ENCODE measurements at places on chromosomes 7 and 10.

GRCh38 chr10:47127188-47127785 lies 172.7 kb upstream of the GDF10 start:
- no peak for DNase-seq

- peak; percentile 23 for DNase-seq
Measured at GRCh38 chr10:14904316-14904732, 25.7 kb downstream of the SUV39H2 start.

- DNase-seq, result peak; percentile 14
Measured at GRCh38 chr10:24951201-24952142, 934 bp downstream of the PRTFDC1 start.

DNA sequence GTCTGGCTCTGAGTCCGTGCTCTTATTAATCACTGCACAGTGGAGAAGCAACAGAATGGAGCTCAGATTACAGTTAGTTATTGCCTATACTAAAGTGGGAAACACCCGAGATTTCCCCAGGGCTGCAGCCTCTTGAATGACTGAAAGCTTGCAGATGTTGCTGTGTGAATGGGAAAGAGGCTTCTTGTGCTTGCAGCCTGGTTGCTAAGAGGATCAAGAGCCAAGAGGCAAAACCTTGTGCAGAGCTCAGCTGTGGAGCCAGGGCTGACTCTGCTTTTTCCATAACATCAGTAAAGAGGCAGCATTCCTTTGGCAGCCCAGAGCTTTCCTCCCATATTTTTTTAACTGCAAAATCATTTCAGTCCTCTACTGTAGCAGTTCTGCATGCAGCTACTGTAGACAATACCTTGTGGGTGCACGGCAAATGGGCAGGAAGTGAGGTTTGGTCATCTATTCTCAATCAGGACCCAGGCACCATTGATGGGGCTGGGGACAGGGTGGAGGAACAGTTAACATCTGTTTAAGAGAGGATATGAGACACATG lies 86.5 kb downstream of the RALA start:
- DNase-seq, result no peak

- no peak for DNase-seq
Measured at GRCh38 chr10:123294109-123294508, 139.9 kb downstream of the BUB3 start.

DNA sequence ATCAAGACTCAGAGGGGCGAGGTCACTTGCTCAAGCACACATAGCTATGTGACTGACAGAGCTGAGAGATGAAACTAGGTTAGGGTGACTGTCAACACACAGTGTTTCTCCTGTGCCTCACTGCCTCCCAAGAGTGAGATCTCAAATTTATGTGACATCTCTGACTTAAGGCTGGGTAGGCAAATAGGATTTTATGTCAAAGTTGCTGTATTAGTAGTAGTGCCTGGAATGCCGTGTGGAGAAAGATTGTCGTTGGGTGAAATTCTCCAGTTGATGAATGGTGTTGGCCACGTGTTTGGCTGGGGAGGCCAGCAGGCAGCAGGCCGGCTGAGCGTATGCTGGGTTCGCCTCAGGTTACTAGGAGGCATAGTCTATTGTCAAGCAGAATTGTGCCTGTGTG lies 148.3 kb upstream of the BMPER start:
- no peak for DNase-seq

GRCh38 chr10:13871776-13872175 lies 285.0 kb downstream of the PRPF18 start:
- no peak for DNase-seq

DNA sequence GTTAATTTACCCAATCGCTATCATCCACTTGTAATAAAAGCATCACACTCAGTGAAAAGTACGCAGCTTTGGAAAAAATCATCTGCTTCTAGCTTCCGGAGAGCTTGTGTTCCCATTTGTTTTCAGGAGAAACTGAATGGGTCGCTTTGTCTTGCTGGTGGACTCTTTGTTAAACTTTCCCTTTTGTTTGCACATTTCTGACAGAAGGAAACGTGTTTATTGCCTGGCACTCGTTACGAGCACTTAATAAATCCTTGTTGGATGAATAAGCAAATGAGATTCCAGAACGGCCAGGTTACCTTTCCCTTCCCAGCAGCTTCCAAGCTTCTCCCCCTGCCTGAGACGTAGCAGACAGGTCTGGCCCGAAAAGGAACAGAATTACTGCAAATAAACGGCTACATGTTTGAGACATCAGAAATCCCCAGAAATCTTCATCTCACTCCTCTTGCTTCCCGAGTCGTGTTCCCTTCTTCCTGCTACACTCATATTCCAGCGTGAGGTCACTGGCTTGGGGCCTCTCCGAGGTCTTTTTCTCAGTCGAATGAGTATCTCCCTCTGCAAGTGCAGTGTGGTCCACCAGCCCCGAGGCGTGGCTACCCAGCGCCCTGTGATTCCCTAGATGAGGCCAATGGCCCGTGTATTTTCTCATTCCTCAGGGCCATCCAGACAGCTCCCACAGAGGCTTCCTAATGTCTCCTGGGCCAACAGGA lies 167.2 kb downstream of the FRMD4A start:
- DNase-seq, result no peak

DNA sequence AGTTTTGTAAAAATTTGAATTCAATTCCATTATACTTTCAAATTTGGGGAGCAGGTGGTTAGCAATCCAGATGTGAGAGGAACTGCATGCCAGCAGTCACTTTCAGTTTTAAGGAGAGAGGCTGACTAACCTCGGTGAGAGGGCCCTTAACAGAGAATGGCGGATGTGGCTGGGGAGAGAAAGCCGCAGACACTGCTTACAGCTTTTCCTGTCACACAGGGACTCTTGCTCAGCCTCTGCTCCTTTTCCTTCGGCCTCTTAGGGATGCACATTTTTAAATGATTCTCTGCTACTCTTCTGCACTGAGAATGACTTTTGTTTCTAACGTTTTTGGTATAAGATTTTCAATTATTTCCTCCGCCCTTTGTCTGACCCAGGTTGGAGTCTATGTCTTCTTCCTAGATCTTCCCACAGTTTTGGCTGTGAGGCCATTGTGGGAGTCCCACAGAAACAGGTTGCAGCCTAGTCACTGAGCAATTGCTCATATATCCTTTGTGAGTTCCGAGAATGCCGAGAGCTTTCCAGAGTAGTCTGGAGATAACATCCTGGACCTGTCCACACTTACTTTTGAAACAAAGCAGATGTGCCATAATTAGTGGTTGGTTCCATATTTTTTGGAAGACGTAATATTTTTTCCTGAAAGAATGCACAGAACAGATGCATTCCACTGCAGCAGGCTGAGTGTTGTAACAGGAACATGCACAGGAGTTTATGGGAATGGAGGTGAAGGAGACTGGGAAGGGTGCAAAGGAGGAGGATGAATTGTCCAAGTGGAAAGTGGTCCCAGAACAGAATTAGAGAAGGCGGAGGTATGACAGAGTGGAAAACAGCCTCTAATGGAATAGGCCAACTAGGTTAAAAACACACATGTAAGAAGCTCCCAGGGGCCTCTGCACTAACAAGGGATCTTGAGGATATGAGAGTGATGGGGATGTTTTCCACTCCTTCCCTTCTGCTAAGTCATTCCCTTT lies 168.0 kb upstream of the ZNF32 start:
- DNase-seq, result peak; percentile 2

DNA sequence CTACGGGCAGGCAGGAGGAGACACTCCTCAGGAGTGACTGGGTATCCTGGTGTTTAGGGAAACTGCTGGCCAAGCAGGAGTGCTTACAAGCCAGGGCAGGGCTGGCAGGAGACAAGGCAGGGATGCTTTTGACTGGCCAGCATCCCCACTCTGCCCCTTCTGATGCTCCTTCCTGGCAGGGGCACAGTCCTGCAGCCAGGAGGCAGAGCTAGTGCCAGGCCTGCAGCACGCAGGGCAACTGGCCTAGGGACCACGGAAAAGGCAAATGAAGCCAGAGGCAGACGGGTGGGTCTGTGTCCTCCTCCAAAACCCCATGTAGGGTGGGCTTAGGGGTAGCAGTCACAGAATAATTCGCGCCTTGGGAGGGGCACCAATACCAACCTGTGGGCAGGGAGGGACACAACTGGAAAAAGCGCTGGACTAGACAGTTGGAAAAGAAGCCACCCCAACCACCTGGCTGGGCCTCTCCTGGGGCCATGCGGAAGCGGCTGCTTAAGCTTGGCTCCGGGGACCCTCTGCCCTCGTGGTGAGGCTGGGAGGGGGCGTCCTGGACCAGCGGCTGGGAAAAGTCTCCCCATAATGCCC lies 4.8 kb downstream of the IMPDH1 start:
- no peak for DNase-seq

- peak; percentile 45 for DNase-seq
Measured at GRCh38 chr7:46015107-46015868, 94.2 kb upstream of the IGFBP3 start.

DNA sequence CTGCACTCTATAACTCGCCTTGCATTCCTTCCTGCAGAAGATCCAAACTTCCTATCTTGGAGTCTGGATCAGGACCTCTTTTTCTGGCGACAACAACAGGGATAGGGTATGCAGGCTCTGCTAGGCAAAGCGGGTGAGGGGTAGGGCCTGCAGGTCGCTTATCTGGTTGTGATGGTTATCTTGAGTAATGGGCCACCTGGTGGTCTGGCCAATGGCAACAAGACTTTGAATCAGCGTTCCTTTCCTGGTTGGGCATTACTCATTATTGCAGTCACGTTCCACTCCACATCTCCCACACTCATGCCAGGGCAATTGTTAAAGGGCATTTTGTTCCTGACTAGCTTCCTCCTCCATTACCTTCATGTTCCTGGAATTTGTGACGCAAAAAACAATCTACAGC lies 48.4 kb upstream of the PLXDC2 start:
- no peak for DNase-seq

DNA sequence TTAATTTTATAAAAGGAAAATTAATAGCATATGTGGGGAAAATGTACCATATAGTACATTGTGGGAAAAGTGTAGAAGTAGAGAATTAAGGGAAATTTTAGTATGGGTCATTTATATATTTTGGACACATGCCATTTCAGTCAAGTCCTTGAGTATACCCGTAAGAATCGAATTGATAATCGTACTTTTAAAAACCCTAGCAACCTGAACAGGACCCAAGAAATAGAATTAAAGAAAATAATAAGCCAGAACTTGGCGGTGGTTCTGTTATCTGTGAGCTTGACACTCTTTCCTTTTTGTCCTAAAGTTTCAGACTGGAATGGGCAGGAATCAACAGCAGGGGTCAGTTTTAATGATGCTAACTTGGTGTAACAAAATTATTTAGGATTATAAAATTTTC lies 221.0 kb downstream of the CDK14 start:
- no peak for DNase-seq

- no peak for DNase-seq
Measured at GRCh38 chr7:48389977-48390376, 218.7 kb downstream of the ABCA13 start.

- peak; percentile 28 for DNase-seq
Measured at GRCh38 chr10:69101451-69102095, 13.7 kb downstream of the SRGN start.

DNA sequence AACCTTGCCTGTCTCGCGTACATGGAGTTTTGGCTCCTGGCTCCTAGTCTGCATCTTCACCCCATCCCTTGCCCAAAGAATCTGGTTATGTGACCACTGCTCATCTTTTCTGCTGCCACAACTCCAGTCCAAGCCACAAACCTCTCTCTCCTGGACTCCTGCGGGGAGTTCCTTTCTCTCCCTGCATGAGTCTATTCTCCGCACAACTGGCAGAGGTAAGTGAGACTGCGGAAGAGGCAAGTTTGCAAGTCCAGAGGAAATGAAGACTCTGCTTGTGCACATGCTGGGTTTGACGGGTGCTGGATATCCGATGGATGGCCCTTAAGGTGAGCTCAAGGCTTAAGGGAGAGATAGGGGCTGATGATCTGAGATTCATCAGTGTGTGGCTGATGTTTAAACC lies 61.0 kb downstream of the TRUB1 start:
- no peak for DNase-seq

GRCh38 chr7:102376964-102377466 lies 19.1 kb upstream of the PRKRIP1 start:
- no peak for DNase-seq

DNA sequence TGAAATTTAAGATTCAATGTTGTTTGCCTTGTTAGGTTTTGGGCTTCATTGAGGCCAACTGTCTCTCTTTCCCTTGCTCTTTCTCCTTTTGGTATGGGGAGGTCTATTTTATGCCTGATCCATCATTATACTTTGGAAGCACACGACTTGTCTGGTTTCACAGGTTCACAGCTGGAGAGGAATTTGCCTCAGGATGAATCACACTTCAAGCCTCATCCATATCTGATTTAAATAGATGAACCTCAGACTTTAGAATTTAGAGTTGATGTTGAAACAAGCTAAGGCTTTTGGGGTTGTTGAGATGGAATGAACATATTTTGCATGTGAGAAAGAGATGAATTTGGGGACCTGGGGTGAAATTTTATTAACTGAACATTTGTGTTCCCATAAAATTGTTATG lies 150.5 kb upstream of the IGFBP3 start:
- DNase-seq, result no peak

DNA sequence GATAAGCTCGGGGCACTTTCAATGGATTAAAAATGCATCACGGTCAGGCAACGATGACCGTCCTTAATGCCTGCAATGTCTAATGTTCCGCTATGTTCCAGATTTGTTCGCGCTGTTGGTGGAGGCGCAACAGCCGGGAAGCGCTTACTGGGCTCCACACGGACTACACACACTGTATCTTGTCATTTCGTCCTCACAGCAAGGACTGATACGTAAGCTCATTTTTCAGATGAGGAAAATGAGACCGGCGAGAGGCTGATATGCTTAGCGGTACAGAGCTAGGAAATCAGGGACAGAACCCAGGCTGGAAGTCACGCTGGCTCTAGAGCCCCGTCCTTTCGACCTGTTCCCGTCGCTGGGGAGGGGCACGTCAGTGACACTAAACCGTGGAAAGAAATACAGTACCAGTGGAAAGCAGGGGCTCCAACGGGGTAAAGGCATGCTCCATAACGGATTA lies 670 bp downstream of the TPK1 start:
- peak; percentile 60 for DNase-seq

GRCh38 chr10:78407009-78407711 lies 373.5 kb downstream of the RPS24 start:
- DNase-seq, result peak; percentile 84

DNA sequence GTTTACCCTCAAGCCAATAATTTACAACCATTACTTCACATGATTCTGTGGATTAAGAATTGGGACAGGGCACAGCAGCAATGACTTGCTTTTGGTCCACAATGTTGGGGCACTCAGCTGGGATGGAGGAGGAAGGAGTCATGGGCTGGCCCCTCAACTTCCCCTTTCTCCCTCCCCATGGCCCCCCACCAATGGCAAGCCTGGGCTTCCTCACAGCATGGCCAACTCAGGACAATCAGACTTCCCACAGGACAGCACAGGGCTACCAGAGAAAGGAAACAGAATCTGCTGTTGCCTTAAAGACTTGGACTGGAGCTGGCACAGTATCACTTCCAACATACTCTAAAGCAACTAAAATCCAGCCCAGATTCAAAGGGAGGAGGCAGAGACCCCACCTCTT lies 160.7 kb downstream of the PTPN20 start:
- no peak for DNase-seq

GRCh38 chr7:52920977-52921376 lies 114.5 kb upstream of the POM121L12 start:
- DNase-seq, result no peak

GRCh38 chr7:120792091-120792860 lies 65.7 kb downstream of the TSPAN12 start:
- peak; percentile 65 for DNase-seq

Measured in SW480 (cell line).